ENCODE measurements at places on chromosomes 2 and 18. TPM values are rescaled to one million over a fixed set of nuclear protein-coding genes. Genes with fewer than 3 reads are reported as not detected.

The CD28 gene
- total RNA-seq: not detected

The PCARE gene
- not detected for total RNA-seq

The SH2D6 gene
- total RNA-seq: not detected

The RNF152 gene
- 31.9 TPM for total RNA-seq

The CD207 gene
- total RNA-seq: not detected

The ALPI gene
- not detected for total RNA-seq

The UCN gene
- total RNA-seq: 0.51 TPM

The RAPGEF4 gene
- total RNA-seq: 0.26 TPM

The GALNT1 gene
- 77.4 TPM for total RNA-seq

The RAB6C gene
- not detected for total RNA-seq

The AGXT gene
- not detected for total RNA-seq

The UGT1A6 gene
- total RNA-seq: 43.0 TPM

The SERPINB11 gene
- 1.6 TPM for total RNA-seq

All from bronchial epithelial cell (primary cell).